Brain pericyte (primary cell): ENCODE measurements at places on chromosomes 11 and 22.

- DNase-seq: no peak
Measured at GRCh38 chr11:121105063-121105480, 4.0 kb downstream of the TECTA start.

DNA sequence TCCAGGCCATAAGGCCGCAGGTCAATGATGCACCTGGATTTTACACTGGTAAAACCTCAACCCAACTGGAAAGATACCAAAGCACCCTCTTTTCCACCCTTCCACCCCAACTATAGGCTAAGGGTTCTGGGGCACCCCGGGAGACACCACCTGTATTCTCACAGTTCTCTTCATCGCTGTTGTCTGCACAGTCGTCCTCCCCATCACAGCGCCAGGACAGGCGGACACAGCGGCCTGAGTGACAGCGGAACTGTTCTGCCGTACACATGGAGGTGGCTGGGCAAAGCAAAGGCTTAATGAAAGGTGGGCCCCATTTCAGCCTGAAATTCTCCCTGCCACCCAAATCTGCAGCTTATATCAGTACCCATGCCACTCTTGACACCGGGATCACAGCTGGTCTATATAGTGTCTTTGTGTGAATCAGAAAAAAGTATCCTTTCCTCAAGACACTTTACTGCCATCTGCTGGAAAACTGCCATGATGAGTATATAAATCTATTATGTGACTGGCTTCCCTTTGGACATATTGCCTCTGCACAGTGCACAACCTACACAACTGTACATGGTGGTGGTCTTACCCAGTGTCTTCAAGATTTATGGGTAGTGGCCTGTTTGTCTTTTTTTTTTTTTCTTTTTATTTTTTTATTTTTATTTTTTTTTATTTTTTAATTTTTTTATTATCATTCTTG is 21.5 kb downstream of the LRP4 start:
- DNase-seq: no peak

GRCh38 chr11:27514558-27514957 is 8.0 kb upstream of the LIN7C start:
- no peak for DNase-seq

GRCh38 chr11:97962758-97963157 is 1058.0 kb upstream of the CNTN5 start:
- DNase-seq: no peak

DNA sequence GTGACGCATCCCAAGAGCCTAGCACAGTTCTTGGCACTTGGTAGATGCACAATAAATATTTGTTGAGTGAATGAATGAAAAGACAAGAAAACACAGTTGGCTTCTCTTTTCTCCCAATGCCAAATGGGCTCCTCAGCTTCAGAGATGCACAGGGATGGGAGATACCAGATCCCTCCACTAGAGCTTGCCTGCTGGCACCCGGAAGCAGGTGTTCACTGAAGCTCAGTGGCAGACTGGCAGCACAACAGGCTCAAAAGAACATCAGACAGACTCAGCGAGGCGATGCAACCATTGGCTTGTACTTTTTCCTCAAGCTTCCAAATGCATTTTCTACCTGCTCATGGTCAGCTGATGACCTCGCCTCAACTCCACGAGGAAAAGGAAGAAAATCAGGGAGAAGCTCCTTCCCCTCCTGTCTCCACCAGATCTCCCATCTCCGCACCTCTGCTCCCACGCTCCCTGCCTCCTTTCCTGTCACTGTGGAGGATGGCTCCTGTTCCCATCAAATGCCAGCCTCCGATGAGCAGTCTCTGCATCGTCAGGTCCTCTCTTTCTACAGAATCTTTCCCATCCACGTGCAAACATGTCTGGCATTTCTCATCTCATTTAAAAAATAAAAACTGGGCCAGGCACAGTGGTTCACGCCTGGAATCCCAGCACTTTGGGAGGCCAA is 5.8 kb downstream of the RAPSN start:
- no peak for DNase-seq

GRCh38 chr22:49090853-49091135 is 736.9 kb downstream of the BRD1 start:
- no peak for DNase-seq

GRCh38 chr11:132206993-132207392 is 836.6 kb downstream of the NTM start:
- no peak for DNase-seq

DNA sequence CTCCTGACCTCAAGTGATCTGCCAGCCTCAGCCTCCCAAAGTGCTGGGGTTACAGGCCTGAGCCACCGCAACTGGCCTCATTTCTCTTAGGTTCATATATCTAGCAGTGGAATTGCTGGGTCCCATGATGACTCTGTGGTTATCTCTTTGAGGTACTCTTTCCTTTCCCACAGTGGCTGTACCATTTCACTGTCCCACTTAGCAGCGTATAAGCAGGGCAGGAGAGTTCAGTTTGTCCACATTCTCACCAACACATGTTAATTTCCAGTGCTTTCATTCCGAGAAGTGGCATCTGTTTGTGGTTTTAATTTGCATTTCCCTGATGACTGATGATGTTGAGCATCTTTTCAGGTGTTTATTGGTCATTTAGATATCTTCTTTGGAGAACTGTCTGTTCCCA is 16.4 kb downstream of the PRR5 start:
- DNase-seq: no peak

DNA sequence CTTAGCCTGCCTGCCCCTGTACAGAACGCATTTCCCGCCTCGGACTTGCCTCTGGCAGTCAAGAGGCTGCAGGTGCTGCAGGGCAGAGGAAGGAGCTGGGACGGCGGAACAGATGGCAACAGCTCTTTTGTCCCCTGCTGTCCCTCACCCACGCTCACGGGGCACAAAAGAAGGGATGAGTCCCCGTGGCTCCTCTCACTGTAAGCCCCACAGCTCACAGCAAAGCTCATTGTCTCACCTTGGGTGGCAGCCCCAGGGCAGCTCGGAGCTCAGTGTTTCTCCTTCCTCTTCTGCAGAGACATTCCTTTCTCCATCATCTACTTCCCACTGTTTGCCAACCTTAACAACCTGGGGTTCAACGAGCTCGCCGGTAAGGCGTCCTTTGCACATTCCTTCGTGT is 24.3 kb downstream of the SLC25A18 start:
- no peak for DNase-seq

GRCh38 chr11:117076941-117077691 is 21.1 kb downstream of the SIK3 start:
- no peak for DNase-seq

GRCh38 chr11:25710975-25711374 is 621.0 kb upstream of the ANO3 start:
- no peak for DNase-seq

- DNase-seq: no peak
Measured at GRCh38 chr11:128905345-128906184, 14.4 kb downstream of the KCNJ5 start.

DNA sequence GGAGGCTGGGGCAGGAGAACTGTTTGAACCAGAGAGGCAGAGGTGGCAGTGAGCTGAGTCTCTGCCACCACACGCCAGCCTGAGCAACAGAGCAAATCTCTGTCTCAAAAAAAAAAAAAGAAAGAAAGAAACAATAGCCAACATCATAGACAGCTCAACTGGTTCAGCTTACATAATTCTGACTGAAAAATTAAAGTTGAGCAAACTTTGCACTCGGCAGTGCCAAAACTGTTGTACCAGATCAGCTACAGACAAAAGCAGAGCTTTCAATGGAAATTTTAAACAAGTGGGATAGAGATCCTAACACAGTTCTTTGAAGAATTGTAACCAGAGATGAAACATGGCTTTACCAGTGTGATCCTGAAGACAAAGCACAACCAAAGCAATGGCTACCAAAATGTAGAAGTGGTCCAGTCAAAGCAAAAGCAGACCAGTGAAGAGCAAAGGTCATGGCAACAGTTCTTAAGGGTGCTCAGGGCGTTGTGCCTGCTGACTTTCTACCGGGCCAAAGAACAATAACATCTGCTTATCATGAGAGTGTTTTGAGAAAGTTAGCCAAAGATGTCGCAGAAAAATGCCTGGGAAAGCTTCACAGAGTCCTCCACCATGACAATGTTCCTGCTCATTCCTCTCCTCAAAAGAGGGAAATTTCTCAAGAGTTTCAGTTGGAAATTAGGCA is 59.3 kb downstream of the TTC28 start:
- DNase-seq: no peak

GRCh38 chr11:26072614-26073153 is 259.2 kb upstream of the ANO3 start:
- no peak for DNase-seq

DNA sequence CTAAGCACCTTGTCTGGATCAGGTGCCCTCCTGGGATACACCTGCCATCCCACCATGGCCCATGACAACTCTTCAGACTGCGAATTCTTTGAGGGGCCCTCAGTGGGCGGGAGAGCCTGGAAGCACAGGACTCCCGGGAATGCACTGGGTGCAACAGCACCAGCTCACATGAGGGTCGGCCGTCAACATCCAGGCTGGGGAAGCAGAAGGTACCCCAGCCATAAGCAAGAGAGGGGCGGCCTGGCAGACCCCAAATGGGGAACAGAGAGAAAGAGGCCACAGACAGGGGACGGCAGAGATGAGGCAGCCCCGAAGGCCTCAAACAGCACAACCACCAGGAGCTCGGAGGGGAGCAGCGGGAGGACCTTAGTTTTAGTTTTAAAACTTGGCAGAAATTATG is 94.4 kb downstream of the PHF21B start:
- DNase-seq: no peak

DNA sequence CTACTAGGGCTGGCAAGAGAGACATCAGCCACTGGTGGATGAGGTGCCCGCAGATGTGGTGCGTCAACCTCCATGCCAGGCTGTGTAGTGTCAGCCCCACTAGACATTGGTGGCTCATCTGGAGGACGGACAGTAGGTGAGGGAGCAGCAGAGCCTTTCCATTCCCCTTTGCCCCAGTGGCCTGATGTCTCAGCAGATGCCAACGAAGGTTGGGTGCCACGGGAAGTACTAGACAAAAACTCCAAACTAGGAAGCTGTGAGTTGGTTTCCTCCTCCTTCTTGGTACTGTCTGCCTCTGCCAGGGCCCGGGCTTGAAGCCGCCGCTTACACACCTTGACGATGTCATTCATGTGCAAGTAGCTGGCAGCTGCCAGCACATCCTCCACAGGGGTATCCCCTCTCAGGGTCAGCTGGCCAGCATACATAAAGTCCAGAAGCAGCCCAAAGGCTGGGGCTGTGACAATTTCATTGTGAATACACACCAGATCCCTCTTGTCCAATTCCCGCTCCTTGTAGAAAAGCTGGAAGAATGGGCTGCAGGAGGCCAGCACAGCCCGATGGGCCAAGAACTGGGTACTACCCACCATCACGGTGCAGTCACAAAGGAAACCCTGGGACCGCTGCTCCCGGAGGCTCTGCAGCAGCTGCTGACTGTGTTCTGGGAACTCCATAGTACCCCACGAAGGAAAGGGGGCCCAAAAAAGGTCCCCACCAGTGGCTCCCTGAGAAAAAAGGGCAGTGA is 795 bp downstream of the ZBTB3 start:
- DNase-seq: no peak

DNA sequence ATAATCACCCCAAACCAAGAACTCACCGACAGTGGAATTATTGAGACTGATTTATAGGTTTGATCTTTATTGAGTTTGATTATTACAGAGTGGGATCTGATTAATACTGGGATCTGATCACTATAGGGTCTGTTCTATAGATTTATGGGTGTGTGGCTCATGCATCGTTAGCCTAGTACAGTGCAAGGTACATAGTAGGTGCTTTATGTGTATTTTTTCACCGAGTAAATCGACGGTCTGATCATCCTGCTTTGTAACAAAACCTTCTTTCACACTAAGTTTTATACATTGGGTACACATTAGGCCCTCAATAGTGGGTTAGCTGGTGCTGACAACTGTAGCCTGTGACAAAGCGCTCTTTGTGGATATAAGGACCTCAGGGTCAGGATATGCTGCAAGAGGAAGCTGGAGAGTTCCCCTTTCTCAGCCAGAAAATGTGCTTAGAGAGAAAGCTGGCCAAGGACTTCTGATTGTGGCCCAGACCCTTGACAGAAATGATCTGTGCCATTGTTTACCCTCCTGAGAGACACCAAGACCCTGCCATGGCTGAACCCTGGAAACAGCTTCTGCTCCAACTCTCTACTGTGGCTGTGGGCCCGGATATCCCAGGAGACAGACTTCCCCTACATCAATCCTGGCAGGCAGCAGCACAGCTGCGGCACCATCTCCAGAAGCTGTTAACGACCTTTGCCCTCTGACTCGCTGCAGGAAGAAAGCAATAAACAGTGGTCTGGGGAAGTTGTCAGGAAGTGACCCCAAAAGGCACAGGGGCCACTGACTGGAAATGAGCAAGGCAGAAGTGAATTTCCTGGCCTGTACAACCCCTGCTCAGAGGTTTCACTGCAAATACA is 16.1 kb upstream of the TPP1 start:
- DNase-seq: no peak

DNA sequence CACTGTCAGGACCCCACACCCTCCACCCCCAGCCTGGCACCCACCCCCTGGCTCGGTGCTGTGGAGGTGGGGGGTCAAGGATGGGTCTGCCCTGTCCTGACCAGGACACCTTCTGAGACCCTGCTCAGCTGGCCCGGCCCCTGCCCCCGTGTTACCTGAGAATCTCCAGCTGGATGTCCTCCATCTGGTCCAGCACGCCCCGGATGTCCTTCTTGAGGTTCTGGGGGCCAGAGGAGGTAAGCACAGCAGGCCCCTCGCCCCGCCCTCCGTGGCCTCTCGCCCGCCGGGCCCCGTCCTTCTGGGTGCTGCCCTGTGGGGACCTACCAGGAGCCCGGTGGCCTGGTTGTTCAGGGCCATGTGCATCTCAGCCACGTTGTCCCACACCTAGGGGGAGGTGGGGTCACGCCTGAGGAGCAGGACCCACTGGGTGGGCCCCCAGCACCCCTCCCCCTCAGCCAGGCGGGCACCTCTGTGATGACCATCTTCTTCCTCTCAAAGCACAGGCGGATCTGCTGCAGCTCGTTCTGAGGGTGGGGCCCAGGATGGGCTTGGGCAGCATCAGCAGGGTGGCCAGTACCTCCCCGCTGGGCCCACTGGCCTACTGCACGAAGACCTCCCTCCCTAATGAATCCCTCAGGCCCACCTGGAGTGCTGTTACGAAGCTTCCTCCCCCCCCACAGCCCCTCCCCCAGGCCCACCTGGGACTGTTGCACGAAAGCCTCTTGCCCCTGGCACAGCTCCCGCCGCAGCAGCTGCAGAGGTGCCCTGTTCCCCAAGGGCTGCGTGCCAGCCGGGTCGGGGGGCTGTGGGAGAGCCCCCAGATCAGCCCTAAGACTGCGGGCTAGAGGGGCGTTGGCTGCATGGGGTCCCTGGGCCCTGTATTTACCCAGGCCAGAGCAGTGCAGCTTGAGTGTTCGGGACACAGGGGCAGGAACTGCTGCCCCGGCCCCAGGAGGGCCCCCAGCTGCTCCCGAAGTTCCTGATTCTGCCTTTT is 1.3 kb downstream of the CCDC188 start:
- DNase-seq: no peak

- no peak for DNase-seq
Measured at GRCh38 chr22:25636323-25636722, 71.8 kb downstream of the GRK3 start.

- no peak for DNase-seq
Measured at GRCh38 chr11:71300187-71300586, 47.8 kb upstream of the SHANK2 start.

- no peak for DNase-seq
Measured at GRCh38 chr11:129911298-129911697, 15.9 kb upstream of the NFRKB start.

GRCh38 chr11:68690671-68691401 is 6.5 kb downstream of the GAL start:
- no peak for DNase-seq

GRCh38 chr22:25627271-25627852 is 62.9 kb downstream of the GRK3 start:
- DNase-seq: no peak

GRCh38 chr11:127205688-127206217 is 205.2 kb upstream of the KIRREL3 start:
- no peak for DNase-seq

- no peak for DNase-seq
Measured at GRCh38 chr11:48167380-48167779, 49.2 kb upstream of the OR4B1 start.
